Pulmonary artery endothelial cell (primary cell): ENCODE measurements at places on chromosomes 4 and X.
A peak's percentile ranks its signal among the peaks of the same experiment; 100 is the strongest.

- peak; percentile 84 for DNase-seq
Observed at GRCh38 chr4:7861440-7861881, 78.2 kb downstream of the AFAP1 start.

DNA sequence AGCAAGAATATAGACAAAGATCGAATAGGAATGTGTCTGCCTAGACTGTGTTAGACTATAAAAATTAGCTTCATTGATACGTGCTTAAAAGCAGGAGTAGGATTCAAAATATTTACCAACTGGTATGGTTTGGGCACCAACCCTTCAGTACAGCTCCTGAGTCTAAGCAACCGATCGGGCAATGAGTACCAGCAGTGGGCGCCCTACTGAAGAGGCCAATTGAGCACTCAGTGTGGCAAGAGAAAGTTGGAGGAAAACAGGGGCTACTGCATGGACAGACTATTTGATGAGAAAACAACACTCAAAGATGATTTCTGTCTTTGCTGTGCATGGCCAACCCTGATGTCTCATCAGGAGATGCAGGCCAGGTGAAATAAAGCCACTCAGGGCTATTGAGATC is 176.0 kb upstream of the NWD2 start:
- DNase-seq: no peak

DNA sequence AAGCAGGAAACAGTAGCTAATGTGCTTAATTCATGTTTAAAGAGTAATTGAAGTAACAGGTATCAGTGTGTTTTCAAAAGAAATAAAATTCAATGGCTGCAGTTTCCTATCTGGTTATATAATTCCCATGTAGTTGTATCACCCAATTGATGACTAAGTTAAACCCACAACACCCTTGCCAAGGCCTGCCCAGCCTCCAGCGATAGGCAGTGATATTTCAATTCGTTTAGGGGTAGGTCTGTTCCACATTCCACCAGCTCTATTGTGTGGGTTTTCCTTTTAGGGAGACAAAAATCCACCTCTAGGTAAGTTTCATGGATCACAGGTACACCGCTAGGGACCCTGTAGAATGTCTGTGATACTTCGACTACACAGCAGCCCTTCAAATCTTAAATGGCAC is 24.7 kb upstream of the MXRA5 start:
- DNase-seq: no peak

- no peak for DNase-seq
Observed at GRCh38 chr4:150794706-150795105, 212.8 kb downstream of the MAB21L2 start.

GRCh38 chrX:75295641-75296040 is 21.8 kb downstream of the UPRT start:
- DNase-seq: no peak

- DNase-seq: no peak
Observed at GRCh38 chr4:55524844-55525571, 21.7 kb downstream of the CLOCK start.

DNA sequence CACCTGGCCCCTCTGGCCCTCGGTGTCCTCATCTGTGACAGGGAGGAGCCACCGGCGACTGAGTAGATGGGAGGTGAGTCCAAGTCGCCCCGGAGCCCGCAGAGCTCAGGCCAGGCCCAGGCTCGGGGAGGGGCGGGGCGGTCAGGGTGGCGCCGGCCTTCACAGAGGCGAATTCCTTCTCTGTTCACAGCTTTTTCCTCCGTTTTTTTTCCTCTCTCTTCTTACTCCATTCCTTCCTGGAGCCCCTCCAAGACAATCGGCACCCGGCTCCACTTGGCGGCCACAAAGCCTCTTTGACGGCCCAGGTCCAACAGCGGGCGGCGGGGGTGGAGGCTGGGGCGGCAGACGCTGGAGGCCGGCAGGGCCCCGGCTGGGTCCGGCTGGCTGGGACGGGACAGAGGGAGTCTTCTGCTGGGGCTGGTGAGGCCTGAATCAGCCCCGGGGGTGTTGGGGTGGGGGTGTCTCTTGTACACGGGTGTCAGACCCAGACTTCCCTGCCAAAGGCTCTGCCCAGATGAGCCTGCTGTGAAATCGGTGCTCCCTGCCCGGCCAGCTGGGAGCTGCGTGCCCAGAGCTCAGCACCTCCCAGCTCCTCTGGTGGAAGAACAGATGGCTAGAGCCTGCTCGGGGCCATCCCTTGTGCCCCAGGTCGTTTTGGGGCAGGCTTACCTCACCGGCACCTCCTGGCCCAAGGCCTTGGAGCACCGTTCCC is 22.6 kb downstream of the FGFRL1 start:
- no peak for DNase-seq

GRCh38 chr4:7752649-7753048 is 187.0 kb downstream of the AFAP1 start:
- DNase-seq: no peak

DNA sequence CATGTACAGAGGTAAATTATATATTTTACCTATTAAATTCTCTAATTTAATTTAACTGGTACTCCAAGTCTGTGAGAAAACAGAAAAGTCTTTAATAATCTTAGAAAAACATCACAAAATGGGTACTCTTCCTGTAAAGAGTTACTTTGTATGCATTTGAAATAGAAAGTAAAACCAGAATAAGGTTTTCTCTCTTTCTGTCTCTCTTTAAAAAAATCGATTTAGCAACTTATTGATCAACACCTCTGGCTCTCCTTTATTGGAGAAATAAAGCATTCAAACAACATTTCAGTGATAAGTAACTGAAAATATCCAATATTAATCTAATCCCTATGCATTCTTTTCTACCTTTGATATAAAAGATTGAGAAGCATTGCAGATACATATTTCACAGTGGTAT is 27.4 kb downstream of the ATOH1 start:
- no peak for DNase-seq

DNA sequence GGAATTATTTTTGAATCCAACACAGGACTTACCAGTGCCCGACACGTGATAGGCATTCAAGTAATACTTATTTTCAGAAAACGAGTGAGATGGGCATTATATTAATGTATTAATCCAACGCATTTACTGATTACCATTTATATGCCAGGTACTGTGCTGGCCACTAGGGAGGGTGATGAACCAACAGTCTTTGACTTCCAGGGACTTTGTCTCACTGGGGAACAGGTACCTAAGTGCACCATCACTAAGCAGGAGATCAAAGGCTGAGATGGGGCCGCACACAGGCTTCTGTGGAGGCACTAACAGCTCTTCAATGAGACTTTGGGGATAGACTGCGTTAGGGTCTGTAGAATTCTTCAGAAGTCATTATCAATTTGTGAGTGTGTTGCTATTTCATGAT is 5.7 kb upstream of the TADA2B start:
- no peak for DNase-seq

GRCh38 chr4:88788895-88789294 is 91.3 kb upstream of the NAP1L5 start:
- no peak for DNase-seq
